ENCODE measurements at places on chromosomes 2 and 18.
A peak's percentile ranks its signal among the peaks of the same experiment; 100 is the strongest.

GRCh38 chr2:172073518-172073917, 11.8 kb upstream of the DLX1 start:
- no peak for DNase-seq

- DNase-seq: no peak
Observed at GRCh38 chr2:20355131-20355530, 4.5 kb upstream of the PUM2 start.

DNA sequence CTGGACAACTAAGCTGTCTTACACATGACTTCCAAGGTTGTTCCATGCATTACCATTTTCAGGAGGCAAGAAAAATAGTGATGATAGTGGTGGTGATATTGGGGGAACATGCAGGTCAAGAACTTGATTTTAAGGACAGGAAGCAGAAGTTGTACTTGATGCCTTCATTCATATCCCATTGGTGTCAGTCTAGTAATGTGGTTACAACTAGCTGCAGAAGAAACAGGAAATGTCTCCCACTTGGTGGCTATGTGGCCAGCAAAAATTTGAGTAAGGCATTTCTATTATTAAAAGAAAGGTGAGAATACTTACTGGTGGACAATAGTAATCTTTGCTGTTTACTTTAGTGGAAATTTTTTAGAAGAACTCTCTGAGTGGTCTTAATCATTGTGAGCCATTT, 103.4 kb downstream of the ALMS1 start:
- DNase-seq: no peak

- DNase-seq: no peak
Observed at GRCh38 chr2:121697108-121697631, 39.5 kb downstream of the NIFK start.

- no peak for DNase-seq
Observed at GRCh38 chr2:10356439-10356811, 53.7 kb downstream of the HPCAL1 start.

- DNase-seq: peak; percentile 46
Observed at GRCh38 chr2:105744091-105744908, 412 bp upstream of the NCK2 start.

DNA sequence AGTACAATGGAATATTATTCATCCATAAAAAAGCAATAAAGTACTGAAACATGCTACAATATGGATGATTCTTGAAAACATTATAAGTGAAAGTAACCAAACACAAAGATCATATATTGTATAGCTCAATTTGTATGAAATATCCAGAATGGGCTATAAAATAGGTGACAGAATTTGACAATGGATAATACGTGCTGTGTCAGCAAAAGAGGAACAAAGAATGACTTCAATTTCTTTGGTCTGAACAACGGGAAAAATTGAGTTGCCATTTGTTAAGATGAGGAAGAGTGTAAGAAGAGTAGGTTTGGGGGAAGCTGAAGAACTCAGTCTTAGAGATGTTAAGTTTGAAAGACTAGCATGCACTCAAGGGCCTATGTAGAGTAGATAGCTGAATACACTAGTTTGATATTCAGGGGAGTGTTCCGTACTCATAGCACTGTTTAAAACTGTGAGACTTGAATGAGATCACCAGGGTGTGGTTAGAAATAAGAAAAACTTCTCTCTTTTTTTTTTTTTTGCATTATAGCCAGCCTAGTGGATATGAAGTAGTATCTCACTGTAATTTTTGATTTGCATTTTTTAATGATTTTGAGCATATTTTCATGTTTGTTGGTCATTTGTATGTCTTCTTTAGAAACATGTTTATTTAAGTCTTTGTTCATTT, 213.6 kb downstream of the NR4A2 start:
- DNase-seq: no peak

GRCh38 chr2:136068581-136069227, 49.2 kb downstream of the CXCR4 start:
- no peak for DNase-seq

- DNase-seq: no peak
Observed at GRCh38 chr2:226905718-226906117, 69.9 kb downstream of the RHBDD1 start.

DNA sequence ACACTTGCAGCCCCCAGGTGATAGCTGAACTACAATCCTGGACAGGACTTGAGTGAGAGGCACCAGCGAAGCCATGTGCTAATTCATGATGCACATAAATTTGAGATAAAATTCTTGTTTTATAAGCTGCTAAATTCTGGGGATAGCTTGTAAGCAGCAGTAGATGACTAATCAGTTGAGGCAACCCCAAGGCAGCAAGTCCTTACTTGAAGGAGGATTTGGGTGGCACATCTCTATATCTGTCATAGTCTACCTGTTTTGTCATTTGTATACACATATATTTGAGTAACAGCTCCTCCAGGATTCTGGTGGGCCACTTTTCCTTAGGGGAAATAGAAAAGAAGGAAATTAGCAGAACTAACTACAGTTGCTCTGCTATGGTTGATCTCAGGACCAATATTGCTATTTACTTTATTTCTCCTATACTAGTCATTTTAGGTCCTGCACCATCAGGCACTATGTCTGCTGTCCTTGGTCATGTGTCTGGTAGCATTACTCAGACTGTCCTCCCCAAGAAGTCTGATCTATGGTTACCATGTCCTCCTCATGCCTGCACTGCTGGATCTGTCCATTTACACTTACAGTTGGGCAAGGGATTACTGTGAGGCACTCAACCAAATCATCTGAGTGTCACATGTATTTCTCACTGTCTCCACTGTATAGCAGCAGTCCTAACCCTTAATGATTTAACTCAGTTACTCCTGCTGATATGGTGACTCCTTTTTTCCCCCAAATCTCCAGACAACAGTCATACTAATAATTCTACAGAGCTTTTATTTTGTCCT, 436.0 kb upstream of the CWC22 start:
- no peak for DNase-seq

- DNase-seq: no peak
Observed at GRCh38 chr2:33477473-33478468, 1.3 kb downstream of the RASGRP3 start.

DNA sequence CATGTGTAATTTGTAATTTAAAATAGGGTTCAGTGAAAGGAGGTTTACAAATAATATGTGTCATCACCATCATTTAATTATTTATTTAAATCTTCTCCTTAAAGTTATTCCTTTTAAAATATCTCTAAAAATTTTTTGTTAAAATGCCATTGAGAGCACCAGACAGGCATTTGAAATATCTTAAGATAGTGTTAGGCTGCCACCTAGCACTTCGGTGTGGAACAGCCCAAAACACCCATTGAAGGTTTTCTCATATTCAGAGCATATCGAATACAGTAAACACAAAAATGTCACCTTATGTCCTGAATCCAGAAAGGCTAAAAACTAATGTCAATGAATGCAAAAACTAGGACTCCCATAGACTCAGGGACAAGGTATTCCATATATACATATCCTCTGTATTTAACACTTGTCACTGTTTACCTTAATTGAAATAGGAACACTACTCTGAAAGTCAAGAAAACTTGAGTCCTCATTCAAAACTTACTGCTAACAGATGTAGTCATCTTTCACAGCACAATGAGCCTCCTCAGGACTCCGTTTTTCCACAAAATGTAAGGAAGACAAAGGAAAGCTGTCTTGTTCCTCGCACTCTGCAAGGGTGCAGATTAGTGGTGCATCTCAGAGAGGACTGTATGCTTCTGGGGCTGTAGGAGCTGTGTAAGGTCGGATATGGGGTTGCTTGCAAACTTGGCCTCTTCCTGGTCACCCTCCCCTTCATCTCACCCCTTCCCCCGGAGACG, 329.5 kb downstream of the PAX3 start:
- DNase-seq: no peak
